Stimulated activated naive CD4-positive, alpha-beta T cell treated with Interleukin-2 at 50 U/mL for 16 hours (primary cell): ENCODE measurements at places on chromosomes 11 and 22.

DNA sequence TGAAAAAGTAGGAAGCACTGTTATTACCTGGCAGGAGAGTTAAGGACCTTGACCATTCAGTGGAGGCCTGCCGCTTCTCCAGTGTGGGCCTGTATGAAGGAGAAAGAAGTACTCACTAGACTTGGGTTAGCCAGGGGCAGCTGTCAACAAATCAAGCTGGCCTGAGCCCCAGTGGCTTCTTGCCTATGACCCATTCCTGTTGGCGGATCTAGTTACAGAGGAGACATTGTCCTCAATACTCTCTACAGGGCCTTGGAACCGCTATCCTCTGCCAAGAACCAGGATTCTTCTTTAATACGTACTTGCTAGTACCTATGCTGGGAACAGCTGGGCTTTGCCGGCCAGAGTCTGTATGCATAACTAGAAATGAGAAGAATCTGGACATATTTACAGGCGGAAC, 68.1 kb downstream of the ALX4 start:
- DNase-seq, result no peak

DNA sequence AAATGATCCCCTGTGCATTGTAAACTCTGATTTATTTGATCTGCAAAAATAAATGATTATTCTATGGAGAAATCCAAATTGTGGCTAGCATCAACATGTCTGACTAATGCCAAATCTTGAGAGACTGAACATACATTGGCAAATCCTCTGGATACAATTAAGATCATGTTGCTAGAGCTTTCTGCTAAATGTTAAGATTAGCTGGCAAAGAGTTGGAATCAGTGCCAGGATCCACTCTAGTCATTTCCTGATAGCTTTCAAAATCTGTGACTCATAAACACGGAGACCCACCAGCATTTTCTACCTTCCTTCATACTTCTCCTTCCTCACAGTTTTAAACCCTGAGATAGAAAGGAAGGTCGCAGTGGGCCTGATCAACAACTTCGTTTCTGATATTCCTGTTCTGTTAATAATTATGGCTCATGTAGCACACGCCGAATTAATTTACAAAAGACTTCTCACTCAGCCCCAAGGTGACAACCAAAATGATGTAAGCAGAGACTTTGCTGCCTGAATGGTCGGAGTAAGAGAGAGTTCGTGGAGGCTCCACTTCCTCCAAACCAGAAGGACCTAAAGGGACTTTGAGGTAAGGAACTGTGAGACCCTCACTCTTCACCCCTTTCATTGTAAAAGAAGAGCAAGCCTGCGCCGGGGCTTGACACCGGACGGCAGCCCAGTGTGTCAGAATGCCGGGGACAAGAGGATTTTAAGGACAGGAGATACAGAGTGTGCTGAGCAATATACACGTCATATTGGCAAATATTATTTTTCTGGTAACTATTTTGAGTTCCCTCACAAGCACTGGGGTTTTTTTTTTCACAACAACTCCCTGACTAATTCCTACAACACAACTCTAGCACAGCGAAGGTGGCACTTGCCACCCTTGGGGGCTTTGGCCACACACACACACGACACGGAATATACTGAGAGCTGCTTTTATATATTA, 42.0 kb downstream of the SERPINH1 start:
- DNase-seq, result no peak

DNA sequence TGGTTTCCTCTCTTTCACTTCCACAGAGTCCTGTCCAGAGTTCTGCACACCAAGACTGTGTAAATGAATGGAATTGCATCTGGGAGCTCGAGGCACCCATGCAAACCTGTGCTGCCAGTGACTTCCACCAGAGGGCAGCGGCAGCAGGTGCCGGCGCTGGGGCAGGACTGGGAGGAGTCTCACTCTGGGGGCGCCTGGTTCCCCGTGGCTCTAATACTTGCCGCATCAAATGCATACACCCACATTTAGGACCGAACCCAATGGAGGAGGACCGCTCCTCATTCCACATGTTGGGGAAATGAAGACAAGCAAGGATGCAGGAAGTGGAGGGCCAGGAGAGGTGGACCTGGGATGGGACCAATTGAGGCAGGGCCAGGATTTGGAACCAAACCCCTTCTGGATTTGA, 1.1 kb upstream of the CD6 start:
- DNase-seq, result peak; percentile 76

GRCh38 chr11:122085264-122085663, 30.8 kb downstream of the BLID start:
- no peak for DNase-seq

- no peak for DNase-seq
Measured at GRCh38 chr22:30827646-30828045, 133.0 kb downstream of the OSBP2 start.

GRCh38 chr22:32130464-32130863, 28.6 kb downstream of the C22orf42 start:
- no peak for DNase-seq

DNA sequence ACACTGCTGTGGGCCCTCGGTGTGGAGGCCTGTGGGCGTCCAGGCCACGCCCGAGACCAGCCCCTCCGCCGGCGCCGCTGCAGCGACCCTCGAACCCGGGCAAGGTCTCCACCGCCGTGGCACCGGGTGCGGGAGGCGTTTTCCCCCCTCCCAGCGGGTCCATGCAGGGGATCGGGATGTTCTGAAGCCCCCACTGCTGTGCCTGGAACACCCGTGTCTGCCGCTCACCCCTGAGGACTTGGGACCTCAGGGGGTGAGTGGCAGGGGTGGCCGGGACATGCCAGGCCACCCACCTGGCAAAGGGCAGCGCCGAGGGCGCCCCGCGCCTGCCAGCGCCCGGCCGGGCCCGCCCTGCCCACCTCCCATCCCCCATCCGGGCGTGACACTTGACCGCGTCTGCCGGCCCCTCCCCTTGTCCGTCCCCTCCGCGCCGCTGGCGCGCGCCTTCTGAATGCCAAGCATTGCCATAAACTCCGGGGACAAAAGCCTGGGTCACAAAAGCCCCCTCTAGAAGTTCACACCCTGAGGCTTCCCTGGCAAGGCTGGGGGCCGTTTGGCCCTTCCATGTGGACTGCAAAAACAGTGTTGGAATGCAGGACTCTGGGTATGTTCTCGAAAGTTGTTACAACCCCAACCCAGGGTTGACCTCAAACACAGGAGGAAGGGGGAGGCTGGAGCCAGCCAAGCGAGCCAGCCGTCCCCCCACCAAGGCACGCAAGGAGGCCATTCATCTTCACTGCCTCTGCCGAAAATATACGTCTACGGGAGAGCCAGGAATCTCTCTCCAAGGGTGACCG, 819 bp upstream of the KCNQ1OT1 start:
- DNase-seq, result peak; percentile 5

DNA sequence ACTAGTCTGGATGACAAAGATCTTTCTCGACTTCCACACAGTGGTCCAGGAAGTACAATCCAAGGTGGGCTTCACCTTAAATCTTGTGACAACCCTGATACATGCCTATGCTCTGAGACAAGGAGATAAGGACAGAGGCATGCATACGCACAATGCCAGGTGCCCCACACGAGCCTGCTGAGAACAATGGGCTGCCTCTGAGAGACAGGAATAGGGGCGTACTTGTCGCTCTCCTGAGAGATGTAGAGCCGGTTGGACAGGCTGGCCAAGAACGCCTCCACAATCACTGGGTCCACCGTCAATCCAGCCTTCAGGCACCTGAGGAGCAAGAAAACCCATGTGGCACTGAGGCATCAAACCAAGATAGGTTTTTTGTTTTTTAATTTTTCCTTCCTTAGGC, 25.5 kb downstream of the SERPIND1 start:
- no peak for DNase-seq

- no peak for DNase-seq
Measured at GRCh38 chr11:111541254-111542061, 938 bp downstream of the LAYN start.

GRCh38 chr11:75241036-75241905, 697 bp downstream of the TPBGL start:
- peak; percentile 82 for DNase-seq

DNA sequence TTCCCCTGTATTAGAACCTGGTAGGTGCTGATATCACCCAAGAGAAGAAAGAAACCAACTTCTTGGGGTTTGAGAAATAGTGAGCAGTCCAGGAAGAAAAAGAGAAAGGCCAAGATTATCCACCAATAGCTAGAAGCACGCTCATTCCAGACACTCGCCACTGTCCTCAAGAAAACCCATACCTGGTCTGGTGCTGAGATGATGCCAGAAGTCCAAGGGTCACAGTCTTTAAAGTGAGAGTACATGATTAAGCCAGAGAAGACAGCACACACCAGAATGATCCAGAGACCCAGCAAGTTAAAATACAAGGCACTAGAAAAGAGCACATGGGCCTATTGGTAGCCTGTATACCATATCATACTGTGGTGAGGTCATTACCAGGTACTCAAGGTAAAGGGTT, 23.6 kb downstream of the SLC5A12 start:
- no peak for DNase-seq

GRCh38 chr11:86160541-86161149, 83.9 kb upstream of the EED start:
- no peak for DNase-seq

DNA sequence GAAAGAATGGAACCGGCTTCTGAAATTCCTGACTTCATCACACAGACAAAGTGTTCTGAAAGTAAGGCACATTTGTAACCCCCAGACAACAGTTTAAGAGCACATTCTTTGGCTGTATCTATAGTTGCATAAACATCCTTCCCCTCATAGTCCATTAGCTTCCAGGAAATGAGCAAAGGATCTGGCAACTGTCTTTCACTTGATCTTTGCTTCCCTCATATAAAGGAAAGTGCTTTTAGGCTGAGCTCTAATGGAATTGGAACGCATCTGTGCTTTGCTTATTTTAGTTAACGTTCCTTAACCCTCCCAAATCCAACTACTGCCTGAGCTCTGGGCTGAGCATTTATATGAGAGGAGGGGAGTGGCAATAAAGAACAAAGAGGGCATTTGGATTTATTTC, 76.9 kb upstream of the API5 start:
- no peak for DNase-seq

DNA sequence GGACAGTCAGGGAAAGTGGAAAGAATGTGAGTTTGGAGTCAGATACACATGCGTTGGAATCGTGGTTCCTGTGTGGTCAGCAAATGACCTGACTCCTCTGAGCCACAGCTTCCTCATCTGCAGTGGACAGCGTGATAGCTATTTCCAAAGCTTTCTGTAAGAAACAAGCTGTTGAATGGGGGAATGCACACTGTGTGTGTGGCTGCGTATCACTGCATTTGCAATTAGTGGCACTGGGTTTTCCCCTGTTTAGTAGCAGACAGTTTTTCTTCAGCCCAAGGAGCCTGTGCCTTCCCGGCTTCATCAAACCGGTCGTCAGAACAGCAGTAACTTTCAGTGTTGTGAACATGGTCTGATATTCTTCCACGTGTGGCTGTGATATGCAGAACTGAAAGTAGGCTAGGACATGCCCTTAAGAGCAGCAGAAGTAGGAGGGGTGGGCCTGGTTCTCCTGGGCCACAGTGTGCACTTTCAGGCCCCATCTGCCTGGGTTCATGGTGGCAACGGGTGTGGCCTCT, 121.5 kb downstream of the RRAS2 start:
- DNase-seq, result no peak

GRCh38 chr11:68092411-68092810, 28.8 kb downstream of the CHKA start:
- no peak for DNase-seq

DNA sequence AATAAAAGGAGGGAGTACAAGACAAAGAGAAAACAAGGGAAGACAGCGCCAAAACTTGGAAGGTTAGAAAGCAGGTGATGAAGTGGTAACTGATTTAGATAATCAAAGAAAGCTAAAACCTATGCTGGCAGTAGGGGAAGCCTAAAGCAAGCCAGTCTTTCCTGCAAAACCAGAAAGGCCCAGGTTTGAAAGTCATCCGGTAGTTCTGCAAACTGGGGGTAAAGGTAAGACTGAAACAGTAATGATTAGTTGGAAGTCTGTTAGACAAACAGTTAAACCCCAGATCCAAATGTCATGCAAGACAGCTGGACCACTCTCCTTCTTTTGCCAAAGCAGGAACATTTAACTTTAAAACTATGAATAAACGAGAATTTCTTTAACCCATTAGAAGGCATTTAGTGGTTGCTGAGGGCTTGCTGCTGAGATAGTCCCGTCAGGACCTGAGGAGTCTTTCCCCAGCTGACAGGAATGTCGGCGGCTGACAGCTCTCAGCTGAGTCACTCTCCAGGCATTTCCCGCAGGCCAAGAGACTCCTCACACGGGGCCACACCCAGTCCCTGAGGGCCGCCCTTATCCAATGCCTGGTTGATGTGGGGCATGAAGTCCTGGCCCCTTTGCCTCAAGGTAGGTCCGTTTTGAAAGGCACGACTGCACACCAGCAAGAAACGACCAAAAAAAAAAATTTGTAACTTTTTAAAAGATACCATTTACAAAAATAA, 36.3 kb upstream of the CFAP300 start:
- no peak for DNase-seq

- DNase-seq, result no peak
Measured at GRCh38 chr11:130472434-130472961, 24.1 kb downstream of the ADAMTS15 start.

GRCh38 chr11:18132341-18132740, at the start of gene MRGPRX3:
MRGPRX3 (plus strand) TSS chr11:18132571; CDS start chr11:18137203, 4,632 bp downstream.
- no peak for DNase-seq

DNA sequence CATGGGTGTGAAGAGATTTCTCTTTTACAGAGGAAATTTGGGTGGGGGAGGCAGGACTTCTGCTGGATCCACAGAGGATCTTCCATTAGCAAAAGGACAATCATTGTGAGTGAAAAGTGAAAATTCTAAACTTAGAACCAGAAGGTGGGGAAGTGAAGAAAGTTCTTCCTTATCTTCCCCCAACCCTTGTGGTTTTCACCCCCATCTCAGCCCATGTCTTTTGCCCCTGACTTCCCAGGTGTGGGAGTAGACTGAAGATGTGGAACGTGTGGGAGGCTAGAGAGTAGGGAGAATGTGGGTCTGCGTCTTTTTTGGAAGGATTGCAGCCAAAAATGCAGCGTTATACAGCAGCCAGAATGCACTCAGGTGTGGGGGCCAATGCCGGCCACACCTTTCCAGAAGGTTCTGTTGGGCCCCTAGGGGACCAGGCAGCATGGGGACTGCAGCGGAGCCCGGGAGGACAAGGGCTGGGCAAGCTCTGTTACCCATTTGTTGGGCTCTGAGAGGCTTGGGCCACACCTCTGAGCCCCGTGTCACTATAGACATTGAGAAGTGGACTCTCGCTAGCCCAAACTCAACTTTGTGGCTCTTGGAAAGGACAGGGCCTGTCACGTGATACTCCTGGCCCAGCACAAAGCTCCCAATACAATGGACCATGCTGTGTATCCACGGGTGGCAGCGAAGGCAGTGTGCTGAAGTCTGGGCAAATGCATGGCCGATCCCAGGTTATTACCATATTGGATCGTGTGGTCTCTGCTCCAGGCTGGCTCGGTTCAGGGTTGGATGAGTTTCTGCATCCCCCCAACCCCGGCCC, 32.8 kb upstream of the LINC01488 start:
- DNase-seq, result no peak

DNA sequence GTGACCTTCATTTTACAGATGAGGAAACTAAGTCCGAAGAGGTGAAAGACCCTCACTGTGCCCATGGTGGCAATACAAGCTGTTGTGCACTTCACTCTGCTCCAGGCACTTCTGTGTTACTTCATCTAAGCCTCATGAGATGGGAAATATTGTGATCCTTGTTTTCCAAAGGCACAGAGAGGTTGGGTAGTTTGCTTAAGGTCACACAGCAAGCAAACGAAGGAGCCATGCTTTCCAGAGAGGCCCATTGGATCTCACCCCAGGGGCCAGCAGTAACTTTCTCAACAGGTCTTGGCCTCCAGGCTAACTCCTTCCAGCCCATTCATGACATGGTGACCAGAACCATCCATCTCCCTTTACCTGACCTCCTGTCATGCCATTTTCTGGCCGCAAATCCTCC, 332.8 kb downstream of the MN1 start:
- DNase-seq, result no peak
